HFFc6 (cell line): ENCODE measurements at places on chromosomes 3 and 15. TPM values are rescaled to one million over a fixed set of nuclear protein-coding genes. Genes with fewer than 3 reads are reported as not detected.

- H3K4me1 ChIP-seq: peaks cover 26% of the 10 kb centered on the region
- H3K27me3 ChIP-seq: no peaks in the 10 kb centered on the region
- DNase-seq: no peak
- H3K4me3 ChIP-seq: no peak overlapping the region
- no peaks in the 10 kb centered on the region; the same call in 1 of the 2 replicates for H3K36me3 ChIP-seq
These were observed 55.6 kb upstream of the TBC1D5 start for GRCh38 chr3:17798000-17798399.

- no peak for DNase-seq
- H3K27ac ChIP-seq: no peak overlapping the region
- H3K4me3 ChIP-seq: no peak overlapping the region
- no peaks in the 10 kb centered on the region for H3K36me3 ChIP-seq
- peaks cover 6% of the 10 kb centered on the region for H3K27me3 ChIP-seq
- peaks cover 31% of the 10 kb centered on the region for H3K4me1 ChIP-seq
These were observed 24.3 kb downstream of the TRPM1 start for GRCh38 chr15:31077181-31077580.

The RTP1 gene
- total RNA-seq: not detected in 2 replicates

GRCh38 chr3:23746441-23746840 is 59.3 kb upstream of the UBE2E1 start:
- H3K27me3 ChIP-seq: peaks cover 4% of the 10 kb centered on the region
- no peak overlapping the region for H3K27ac ChIP-seq
- no peaks in the 10 kb centered on the region for H3K36me3 ChIP-seq
- H3K4me1 ChIP-seq: peaks cover 16% of the 10 kb centered on the region
- H3K4me3 ChIP-seq: no peak overlapping the region

The NANOGP8 gene
- not detected in 3 replicates for total RNA-seq

The CFAP20DC gene
- 1.4 to 2.3 TPM (median 2.2 TPM) in 3 replicates for total RNA-seq
